Left renal pelvis (tissue), 4 donors: ENCODE measurements at places on chromosomes 5 and 9. TPM values are rescaled to one million over a fixed set of nuclear protein-coding genes. Genes with fewer than 3 reads are reported as not detected.

The NCBP1 gene
- polyA plus RNA-seq, result 56.1 TPM

The TMEM8B gene
- polyA plus RNA-seq, result 31.9 TPM

DNA sequence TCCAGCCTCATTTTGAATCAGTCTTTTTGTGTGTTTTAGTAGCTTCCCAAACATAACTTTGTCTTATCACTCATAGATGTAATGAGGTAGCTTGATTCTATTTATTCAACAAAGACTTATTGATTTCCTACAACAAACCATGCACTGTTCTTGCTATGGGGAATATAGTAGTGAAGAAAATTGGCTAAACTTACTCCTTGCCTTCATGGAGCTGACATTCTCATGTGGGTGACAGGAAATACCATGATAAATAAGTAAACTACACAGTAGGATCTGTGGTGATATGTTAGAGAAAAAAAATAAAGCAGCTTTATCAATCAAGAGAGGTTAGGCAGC, 255.7 kb upstream of the TNC start:
- no peak for DNase-seq

DNA sequence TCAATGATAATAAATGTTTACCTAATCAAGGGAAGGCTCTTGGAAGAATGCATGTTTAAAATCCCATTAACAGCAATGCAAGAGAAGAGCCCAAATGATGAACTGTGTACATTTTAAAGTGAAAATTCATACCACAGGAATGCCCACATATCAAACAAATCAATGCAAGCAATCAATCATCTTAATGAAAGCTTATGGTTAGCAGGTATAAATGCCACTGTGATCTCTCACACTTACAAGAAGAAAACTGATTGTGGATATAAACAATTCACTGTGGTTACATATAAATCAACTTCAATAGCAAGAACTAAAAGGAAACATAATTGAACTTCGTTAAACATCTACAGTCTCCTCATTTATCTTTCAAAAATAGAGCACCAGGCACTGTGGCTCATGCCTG, 161.0 kb upstream of the RORB start:
- no peak for DNase-seq

- no peak for DNase-seq
Measured at GRCh38 chr5:125006011-125006685, 259.7 kb upstream of the ZNF608 start.

DNA sequence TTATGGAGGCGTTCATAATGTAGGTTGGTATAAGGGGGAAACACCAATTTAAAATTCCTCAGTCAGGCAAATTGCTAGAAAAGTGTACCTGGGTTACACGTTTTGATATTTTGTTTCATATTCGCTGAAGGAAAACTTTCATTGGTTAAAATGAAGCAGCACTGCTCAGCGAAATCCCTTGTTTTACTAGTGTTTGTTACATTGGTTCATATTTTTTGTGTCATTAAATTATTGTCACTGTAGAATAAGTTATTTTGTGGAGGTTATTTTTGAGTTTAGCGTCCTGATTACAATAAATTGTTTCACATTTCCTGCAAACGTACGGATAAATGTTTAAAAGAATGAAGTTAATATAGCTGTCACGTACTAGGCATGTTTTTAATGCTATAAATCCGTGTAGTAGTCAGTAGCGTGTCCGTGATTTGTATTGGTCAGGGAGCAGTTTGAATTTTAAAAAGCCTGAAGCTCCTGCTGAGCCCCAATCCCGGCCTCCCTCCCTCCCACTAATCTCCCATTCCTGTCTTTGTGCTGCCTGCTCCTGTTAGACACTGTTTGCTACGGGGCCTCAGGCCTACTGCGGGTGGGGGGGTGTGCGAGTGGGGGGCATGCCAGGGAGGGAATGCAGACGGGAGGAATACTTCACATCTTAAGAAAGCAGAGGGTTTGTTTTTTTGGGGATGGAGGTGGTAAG, 2.0 kb downstream of the NIPBL start:
- DNase-seq, result no peak

DNA sequence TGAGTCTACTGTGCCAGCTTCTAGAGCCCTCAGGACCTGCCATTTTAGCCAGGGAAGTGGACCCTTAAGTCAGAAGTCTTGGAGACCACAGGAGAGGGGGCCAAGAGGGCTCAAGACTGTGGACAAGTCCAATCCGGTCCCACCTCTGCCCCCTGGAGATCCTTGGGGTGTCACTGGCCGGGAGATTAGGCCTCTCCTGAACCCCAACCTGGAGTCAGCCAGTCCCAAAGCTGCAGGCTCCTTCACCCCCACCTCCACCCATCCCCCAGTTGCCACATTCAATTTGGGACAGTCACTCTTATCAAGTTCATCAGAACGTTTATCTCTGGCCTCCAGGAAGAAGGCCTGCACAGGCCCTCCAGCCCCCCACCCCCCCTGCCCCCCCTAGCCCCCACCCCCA, 290 bp downstream of the SLC23A1 start:
- DNase-seq, result no peak

The SEC16A gene
- polyA plus RNA-seq, result 70.0 TPM

- no peak for DNase-seq
Measured at GRCh38 chr9:129446828-129447550, 173.9 kb downstream of the C9orf50 start.

The PIP5K1B gene
- 7.6 TPM for polyA plus RNA-seq

DNA sequence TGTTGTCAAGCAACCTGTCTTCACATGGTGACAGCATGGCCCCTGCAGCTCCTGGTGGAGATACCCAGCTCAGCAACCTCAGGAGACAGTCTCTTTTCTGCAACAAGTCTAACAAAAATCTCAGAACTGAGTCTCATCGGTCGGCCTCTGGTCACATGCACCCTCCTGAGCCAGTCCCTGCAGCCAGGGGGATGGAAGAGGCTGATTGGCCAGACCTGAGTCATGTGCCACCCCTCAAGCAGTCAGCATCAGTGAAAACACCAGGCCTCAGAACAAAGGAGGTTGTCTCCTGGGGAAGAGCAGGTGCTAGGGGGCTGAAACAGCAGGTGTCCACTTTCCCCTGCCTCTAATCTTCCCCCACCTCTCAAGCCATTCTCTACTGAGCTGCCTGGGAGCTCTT, 54.4 kb downstream of the SMIM23 start:
- no peak for DNase-seq

GRCh38 chr5:149317281-149318048, 27.8 kb upstream of the GRPEL2 start:
- no peak for DNase-seq

- DNase-seq, result no peak
Measured at GRCh38 chr5:110865400-110866094, 126.7 kb downstream of the SLC25A46 start.

GRCh38 chr5:56466136-56466816, 233.1 kb upstream of the ANKRD55 start:
- no peak for DNase-seq

DNA sequence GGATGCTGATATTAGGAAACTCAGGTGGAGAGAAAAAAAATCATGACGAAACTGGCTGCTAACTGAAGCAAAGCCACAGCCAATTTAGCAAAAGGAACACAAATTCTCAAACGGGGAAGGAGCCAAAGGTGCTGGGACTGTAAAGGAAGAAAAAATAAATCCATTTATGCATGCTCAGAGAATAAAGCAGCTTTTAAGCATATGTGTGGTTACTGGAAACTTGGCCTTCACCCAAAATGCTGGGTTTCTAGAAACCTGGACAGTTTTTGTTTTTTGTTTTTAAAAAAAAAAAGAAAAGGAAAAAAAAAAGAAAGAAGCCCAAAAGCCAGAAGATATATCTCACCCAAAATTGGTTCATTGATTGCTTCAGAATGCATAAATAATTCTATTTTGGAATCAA, 8.0 kb downstream of the WHRN start:
- DNase-seq, result no peak

The LRRTM2 gene
- polyA plus RNA-seq, result 2.6 TPM

The BTNL8 gene
- not detected for polyA plus RNA-seq

The FBLL1 gene
- polyA plus RNA-seq, result 0.21 TPM

GRCh38 chr5:87061046-87061445, 206.6 kb upstream of the RASA1 start:
- DNase-seq, result no peak
